ENCODE measurements at places on chromosomes 12 and 14.

DNA sequence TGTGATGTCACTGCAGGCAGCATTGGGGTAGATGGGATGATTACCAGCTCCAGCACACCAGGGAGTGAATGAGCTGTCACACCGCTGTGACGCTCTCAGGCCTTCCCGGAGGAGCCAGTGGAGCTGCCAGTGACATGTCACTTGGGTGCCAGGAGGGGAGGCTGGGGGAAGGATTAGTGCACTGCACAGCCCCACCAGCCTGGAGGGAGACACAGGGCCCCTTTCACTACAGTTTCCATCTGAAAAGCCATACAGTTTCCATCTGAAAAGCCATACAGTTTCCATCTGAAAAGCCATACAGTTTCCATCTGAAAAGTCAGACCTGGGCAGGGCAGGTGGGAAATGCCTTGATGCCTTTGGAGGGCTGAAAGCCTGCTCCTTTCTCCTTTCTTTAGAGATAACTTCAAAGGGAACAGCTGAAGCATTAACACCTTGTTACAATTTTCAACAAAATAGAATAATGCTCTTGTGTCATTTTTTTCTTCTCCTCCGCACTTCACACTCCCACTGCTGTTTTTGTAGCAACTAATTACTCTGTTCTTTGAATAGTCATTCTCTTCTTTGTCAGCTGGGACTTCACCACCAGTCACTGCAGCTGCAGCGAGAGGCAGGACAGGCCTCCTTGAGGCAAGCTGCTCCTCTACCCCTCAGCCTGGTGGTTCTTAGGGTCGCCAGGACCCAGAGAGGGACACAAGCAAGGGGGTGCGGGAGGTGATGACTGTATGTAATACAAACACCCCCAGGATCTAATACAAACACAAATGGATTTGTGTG, 256.9 kb upstream of the RGS6 start:
- DNase-seq: no peak

GRCh38 chr12:121124402-121125109, 8.1 kb upstream of the P2RX7 start:
- no peak for DNase-seq

- DNase-seq: no peak
Measured at GRCh38 chr14:22820731-22821130, 5.5 kb upstream of the SLC7A7 start.

DNA sequence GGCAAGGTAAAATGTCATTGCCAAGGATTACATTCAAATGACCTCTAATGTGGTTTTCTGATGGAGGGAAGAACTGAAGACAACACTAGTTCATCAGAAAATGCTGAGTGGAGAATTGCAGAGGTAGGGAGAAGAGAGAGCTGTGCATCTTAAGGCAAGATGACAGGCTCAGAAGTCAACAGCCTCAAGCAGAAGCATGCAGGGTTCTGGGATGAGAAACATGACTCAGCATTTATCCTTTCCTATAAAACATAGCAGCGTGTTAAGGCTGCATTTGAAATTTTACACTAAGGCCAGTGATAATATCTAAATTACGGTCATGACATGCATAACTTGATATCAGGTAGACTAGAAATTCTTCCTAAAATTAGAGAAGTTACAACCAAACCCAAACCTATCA, 53.7 kb upstream of the DYRK2 start:
- no peak for DNase-seq

- DNase-seq: no peak
Measured at GRCh38 chr14:75748336-75748735, 87.3 kb downstream of the TTLL5 start.

- no peak for DNase-seq
Measured at GRCh38 chr14:94584591-94585280, 3.5 kb downstream of the SERPINA5 start.

DNA sequence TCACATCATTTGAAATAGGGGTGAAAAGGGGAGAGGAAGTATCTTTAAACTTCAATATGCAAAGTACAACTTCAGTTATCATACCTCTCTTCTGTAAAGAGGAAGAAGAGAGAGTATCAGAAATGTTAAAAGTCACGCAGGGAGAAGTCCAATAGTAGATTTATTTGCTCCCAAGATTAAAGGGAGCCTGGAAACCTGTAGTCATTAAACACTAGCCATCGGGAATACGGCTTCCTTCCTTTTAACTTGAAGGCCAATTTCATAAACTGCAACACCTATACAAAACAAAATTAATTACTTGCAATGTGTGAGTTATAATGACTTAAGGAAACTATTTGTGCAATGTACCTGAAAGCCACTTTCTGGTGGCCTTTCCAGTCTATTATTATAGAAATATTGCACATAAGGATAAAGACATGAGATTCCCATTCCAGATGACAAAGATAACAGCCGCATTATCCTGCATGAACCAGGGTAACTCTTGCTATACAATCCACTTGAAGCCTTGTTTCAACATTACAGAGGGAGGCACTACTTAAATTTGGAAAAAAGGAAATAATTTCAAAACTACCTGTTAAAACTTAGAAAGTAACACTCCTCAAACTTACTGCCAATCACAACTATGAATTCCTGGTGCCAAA, 4.6 kb downstream of the BTG1 start:
- no peak for DNase-seq

DNA sequence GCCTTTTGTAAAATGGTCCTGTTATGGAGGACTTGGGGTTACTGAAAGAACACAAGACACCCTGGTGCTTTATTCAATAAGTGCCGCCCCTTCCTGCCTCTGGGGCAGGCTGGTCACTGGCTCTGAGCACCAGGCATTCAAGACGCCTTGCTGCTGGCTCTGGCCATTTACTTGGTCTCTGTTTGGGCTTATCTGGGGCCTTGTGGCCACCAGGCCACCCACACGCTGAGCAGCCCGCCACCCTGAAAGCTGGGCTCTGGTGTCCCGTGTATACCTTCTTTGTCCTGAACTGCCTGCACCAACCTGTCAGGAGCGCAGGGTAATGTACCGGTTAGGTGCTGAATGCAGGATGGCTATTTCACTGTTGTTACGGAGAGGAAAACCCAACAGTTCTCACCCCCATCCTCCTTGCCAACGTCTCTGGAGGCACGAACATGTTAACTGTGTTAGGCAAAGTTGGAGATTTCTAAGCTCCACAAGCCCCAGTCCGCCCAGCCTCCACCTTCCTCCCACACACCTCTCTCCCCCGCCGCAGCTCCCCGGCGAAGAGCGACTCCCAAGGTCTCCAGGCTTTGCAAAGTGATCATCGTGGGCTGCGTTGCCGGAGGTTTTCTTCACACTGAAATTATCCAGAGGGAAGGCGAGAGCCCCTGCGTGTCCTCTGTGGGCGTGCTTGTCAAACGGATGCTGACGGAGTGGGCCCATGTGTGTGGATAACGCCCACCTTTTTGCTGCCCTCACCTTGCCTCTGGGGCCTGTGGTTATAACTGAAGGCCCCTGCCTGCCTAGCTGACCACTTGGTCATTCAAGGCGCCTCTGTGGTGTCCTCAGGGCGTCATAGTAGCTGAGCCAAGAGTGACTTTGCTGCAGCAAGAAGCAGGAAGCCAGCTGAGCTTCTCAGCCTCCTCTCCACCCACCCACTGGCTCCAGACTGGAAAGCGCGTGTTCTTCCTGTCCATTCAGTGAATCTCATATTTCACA, 18.8 kb upstream of the BEGAIN start:
- no peak for DNase-seq

DNA sequence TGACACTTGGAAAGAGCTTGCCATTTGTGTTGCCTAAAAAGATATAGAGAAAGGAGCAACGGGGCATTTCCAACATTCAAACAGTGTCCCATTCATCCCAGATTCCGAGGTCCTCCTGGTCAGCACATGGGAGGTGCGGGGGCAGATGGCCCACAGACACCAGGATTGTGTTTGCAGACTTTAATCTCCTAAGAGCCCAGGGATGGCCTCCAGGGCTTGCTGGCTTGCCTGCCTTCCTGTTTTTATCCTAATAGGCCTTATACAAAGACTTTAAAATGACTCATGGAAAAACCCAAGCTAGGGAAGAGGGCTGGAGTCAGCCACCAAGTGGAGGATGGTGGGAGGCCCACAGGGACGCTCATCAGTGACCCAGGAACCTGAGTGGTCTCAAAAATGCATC, 21.5 kb upstream of the FAM181A start:
- no peak for DNase-seq

DNA sequence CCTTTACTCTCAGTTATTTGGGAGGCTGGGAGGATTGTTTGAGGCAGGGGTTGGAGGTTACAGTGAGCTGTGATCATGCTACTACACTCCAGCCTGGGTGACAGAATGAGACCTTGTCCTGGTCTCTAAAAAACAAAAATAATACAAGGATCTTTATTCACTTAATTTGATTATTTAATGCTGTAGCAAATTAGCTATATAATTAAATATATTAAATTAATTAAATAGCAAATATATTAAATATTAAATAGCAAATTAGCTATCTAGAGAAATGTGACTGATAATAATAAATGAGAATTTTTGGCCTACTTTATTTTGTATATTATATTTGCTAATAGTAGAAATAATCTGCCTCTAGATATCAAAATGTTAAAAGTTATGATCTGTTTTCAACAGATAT, 298.8 kb upstream of the NAV3 start:
- DNase-seq: no peak

- DNase-seq: no peak
Measured at GRCh38 chr14:102568115-102568614, 24.3 kb upstream of the RCOR1 start.

- no peak for DNase-seq
Measured at GRCh38 chr14:21924479-21924878, 250.9 kb upstream of the OR4E1 start.

GRCh38 chr12:119283310-119283709, 51.2 kb upstream of the CCDC60 start:
- no peak for DNase-seq

DNA sequence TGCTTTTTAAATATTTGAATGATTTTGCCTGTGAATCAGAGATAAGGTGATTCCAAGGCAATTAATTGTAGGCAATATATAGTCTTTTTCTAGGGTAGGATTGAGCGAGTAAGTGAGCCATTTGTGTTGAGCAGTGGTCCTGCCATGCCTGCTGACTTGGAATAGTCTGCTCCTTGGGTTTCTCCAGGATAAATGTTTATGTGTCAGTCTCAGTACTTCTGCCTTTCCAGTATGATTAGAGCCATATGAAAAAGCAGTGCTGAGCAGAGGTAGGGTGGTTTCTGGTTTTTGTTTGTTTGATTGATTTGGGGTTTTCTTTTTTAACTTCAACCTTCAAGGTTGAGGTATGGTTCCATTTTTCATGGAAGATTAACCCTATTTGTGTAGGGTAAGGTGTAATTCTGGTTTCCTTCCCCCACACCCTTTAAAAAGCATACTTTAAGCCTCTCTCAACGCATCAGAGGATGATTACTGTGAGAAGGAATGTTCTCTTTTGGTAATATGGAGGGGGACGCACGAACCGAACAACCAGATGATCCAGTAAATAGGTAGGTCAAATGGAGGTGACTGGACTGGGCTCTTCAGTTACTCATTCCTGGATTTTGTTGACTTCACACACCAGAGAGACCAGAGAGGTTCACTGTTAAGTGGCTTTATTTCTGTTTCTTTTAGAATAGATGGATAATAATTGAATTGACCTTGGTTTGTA, 22.7 kb downstream of the FRMD6 start:
- DNase-seq: peak; percentile 60

DNA sequence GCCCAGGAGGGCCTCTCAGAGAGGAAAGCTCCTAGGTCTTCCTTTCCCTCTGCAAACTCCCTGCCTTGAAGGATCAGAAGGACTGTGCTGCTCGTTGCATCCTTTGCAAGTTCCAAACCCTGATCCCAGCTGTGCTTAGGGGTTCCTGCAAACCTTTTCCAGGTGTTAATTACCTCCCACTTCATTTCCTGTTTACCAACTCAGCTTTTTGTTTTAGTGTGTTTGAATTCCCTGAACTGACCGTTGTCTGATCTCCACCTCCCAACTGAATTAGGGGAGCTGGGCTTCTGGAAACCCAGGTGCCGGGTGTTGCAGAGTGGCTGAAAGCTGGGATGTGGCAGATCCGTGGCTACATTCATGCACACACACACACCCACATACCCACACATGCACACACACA, 20.6 kb upstream of the BDKRB1 start:
- DNase-seq: no peak

GRCh38 chr12:25404955-25405354, 148.1 kb downstream of the LMNTD1 start:
- no peak for DNase-seq

DNA sequence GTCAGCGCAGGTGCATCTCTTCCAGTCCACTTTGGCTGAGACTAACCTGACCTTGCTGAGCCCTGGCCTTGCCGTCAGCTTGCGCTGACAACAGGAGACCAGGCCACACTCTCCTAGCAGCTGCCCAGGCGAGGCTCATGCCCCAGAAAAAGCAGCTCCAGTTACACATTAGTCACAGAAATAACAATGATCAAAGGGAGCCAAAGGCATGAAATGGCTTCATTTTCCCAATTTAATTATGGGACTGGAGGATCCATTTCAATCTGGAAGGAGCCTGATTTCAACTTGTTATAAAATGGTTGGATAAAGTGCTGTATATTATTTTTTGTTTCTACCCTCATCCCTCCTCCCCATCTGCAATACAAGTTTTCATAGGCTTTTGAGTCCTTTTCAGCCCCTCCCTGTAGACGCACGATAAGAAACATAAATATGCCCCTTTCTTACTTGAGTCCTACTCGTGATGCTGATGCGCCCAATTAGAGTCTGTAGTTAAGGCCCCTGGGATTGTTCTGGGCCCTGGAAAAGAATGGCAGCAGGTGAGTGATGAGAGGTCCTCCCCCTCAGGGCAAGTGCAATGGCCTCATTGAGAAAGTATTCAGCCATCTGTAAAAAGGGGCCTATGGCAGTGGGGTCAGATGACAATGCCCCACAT, 376.0 kb downstream of the C12orf75 start:
- peak; percentile 61 for DNase-seq

DNA sequence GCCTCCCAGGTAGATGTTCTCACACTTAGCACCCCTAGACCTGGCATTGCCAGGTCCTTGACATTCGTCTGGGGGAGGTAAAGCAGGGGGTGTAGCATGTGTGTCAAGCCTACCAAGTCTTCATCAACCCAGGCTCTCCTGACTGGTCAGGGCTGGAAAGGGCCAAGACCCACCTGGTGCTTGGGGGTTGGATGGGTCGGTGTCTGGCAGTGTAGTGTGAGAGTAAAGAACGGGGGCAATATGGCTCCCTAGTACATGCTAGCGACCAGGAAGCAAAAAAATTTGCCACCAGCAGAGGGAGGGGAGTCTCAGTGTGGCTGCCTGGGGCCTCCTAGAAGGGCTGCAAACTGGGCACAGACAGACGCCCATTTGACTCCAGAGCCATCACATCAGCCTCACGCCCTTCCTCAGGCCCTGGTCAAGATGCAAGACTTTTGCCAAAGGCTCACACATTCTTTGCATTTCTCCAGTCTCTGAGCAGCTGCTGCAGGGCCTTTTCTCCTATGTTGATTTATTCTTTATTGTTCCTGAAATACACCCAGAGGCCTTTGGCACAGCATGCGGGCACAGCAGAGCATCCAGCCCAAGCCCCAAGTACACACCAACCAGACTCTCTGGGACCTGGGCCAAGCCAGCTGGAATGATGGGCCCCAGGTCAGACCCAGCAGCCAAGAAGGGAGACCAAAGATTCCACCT, 38.3 kb upstream of the PNMA1 start:
- peak; percentile 52 for DNase-seq

DNA sequence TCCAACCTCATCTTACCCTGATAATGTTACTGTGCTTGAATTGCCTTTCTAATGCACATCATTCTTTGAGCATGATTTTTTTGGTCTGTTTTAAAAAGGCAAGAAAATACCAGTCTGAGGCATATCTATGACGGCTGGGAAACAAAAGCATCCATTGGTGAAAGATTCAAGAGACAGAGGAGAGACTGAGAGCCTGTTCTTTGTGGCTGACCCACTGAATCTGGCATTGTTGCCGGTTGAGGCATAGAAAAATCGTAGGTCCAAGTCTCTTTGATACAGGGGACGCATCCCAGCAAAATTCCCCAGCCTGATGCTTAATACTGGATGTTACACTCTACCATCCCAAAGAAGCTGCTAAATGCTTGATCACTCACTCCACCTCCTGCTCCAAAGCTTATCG, 2.9 kb upstream of the KLHL42 start:
- no peak for DNase-seq

All from skeletal muscle cell (primary cell).